ENCODE measurements at places on chromosomes 1 and 21.
A peak's percentile ranks its signal among the peaks of the same experiment; 100 is the strongest.

GRCh38 chr1:159056069-159056698, 20.4 kb downstream of the AIM2 start:
- peak; percentile 6 for DNase-seq

DNA sequence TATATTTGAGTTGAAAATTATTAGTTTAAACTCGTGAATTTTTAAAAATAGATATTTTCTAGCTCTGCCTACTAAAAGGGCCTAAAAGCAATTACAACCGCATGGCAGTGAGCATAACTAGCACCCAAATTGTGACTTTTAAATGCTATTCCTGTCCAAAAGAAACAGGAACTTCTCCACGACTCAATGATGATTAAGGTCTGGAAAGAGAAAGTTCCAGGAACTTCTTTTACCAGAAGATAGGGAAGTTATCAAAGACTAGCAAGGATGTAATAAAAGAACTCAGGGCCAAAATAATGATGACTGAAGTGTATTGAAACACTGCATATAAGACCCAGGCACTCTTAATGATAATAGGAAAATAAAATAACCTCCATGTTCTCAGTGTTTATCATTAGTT, 313.0 kb downstream of the PLPP3 start:
- no peak for DNase-seq

DNA sequence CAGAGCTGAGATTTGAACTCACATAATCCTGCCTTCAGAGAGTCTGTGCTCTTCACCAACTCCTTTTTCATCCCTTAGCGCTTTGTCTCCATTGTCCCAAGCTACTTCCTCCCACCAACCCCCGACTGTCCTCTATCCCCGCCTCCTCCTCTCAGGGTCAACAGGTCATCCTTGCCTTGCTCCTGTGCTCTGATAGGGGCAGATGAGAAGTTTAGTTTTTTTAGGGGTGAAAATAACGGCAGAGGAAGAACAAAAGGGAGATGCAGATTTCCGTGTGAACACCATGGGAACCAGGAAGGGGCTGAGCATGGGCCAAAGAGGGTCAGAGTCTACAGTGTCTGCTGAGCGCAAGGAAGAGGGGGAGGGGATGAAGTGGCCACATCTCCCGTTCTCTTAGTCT, 31.9 kb downstream of the GLUL start:
- no peak for DNase-seq

DNA sequence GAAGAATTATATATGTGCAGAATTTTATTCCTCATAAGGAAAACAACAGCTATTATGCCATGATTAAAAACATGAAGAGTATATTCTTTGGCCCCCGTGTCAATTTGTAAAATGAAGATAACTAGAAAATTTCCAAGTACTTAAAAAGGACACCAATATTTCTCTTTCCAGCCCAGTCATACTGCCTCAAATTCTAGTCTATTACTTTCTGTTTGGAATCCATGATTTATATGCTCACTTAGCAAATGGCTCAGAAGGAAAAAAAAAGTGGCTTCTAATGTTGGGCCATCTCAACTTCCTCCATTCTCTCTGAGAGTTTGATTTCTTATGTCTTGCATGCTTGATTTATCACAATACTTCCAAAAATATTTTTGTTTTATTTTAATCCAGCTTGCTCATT, 1431.1 kb downstream of the AMY1C start:
- DNase-seq: no peak

DNA sequence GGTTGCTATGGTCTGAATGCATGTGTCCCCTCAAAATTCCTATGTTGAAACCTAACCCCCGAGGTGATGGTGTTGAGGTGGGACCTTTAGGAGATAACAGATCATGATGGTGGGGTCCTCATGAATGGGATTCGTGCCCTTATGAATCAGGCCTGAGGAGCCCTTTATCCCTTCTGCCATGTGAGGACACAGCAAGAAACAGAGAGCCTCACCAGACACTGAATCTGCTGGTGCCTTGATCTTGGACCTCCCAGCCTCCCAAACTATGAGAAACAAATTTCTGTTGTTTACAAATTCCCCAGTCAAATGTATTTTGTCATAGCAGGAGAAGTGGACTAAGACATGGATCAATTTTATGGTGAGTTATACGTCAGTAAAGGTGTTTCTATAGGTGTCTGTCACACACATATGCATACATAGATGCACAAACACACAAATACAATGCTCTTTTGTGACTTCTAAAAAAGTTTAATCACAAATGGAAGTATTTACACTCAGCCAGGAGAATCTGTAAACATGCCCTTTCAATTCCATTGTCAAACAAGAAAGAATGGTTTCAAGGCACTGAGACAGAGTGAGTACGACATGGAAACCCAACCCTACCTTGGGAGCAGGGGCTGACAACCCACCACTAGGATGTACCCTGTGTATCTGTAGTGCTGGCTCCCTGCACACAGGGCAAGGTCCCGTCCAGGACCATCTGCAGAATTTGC, 5.5 kb upstream of the ETS2 start:
- no peak for DNase-seq

GRCh38 chr1:76725864-76726619, 141.2 kb upstream of the ST6GALNAC5 start:
- DNase-seq: no peak

Data from erythroblast (primary cell).